ENCODE measurements at places on chromosomes 16 and 17.

DNA sequence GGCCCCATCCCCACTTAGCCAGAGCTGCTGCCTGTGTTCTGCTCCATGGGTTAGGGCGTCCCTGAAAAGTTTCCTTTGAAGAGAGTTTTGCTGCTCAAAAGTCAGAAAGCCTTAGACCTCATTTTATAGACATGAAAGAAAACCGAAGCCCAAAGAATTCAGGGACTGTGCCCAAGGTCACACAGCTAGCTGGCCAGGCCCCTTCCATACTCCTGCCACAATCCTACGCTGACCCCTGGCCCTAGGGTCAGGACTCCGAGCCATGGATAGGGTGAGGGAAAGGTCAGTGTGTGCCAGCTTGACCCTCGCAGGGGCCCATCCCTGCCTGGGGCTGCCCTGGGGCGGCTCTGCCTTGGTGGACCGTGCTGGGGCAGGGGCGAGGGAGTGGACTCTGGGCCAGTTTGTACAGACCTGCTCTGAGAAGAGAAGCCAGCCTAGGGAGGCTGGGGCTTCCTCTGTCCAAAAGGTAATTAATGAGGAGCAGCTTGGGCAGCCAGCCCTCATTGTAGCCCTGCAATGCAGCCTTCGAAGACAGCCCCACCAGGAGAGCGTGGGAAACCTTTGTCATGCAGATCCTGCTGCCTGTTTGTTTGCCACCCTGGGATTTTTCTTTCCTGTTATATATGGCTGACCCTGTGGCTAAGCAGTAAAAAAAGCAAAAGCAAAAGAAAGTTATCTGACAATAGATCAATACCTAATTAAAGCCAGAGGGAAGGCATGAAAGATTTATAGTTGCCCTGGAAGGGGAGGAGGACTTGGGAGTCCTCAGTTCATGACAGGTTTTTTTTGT lies 37.4 kb downstream of the RHBDL3 start:
- DNase-seq: no peak

DNA sequence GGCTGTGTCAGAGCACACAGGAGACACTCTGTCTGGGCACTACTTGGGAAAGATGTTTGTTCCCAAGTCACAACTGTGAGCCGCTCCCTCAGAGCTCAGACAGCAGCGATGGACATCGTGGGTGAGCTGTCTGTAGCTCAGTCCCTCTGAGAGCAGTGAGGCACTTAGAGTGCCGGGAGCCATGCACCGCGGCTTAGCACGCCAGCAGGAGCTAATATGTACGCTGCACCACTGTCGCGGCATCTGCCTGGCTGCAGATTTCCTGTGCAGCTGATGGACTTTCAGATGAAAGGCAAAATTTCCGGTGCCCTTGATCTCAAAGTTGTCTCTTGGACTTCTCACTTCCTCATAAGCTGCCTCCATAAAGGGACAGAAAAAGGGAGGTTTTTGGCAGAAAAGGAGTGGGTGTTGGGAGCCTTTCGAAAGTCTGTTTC lies 92.8 kb upstream of the ZNF469 start:
- DNase-seq: no peak

GRCh38 chr16:74034200-74034599 lies 262.4 kb upstream of the PSMD7 start:
- no peak for DNase-seq

DNA sequence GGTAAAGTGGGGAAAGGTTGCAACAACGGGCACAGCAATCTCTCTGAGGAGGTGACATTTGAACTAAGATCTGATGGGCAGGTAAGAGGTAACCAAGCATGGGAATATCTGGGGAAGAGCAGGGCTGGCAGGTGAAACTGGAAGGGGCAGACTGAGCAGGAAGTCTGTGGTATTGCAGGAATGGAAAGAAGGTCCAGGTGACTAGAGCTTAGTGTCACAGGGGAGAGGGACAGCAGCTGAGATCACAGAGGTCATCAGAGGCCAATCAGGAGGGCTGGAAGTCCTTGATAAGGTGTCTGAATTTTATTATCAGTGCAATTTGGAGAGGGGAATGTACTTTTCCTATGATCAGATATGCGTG lies 73.3 kb upstream of the DHX40 start:
- DNase-seq: no peak

DNA sequence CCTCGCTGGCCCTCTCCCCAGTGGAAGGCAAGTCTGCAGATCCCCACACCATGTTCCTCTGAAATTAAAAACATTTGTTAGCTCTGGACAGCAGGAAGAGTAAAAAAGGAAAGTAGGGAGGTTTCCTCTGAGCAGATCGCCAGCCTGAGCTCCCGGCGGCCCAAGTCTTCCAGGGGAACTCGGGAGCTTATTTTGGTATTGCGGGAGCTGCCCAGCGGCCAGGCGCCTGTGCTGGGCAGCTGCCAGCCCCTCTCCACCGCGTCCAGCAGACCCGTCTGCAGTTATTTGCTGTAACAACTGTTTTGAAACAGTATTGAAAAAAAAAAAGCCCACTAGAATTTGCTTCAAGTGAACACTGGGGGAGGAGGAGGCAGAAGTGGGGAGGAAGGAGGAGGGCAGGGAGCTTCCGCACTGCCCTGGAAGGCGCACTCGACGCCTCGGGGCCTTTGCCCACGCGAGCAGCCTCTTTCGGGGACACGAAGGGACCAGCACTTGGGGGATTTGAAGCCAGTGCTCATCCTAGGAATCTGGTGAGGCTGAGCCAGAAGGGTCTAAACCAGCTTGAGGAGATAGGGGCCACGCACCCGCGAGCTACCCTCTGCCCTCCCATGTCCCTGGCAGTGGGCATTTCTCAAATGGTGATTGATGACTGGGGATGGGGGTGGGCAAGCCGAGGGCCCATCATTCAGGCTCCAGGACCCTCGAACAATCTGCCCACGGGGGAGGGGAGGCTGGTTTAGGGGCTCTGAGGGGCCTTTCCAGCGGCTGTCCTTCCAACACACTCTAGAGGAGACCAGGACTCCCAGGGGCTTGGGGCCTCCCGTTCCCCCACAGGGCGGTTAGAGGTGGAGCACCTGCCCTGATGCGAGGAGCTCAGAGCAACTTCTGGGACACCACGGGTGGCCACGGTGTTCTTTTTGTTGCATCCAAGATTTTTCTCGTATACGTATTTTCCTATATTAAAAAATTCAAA lies 3.0 kb upstream of the BAHCC1 start:
- DNase-seq: no peak

DNA sequence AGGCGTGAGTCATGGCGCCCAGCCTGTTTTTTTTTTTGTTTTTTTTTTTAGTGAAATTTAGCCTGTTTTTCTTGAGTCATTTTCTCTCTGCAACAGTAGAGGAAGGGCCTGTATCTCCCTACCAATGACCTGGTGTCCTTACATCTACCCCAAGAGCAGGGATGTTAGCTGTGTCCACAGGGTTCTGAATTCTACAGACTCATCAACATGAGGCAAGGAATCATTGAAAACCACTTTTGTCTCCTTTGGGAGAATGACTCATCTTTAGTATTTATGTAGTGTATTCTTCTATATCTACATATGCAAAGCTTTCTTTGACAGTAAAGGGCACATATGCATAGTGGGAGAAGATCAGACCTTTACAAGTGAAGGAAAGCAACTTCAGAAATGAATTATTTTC lies 105.3 kb downstream of the SPECC1 start:
- no peak for DNase-seq

DNA sequence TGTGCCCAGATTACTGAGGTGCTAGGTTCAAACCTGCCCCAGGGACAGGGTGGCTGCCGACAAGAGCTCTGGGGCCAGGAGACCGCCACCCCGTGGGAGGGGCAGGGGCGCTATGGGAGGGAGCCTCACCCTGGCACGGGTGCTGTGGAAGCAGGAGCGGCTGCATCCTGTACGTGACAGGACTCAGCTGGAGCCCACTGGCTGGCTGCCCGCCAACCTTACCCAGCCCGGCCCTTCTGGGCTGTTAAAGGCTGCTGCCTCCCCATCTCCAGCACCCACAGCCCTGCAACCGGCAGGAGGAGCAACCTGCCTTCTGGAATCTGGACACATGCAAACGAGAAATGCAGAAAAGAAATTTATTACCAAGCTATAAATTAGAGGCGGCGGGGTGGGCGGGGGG lies 11.2 kb downstream of the PAM16 start:
- no peak for DNase-seq

DNA sequence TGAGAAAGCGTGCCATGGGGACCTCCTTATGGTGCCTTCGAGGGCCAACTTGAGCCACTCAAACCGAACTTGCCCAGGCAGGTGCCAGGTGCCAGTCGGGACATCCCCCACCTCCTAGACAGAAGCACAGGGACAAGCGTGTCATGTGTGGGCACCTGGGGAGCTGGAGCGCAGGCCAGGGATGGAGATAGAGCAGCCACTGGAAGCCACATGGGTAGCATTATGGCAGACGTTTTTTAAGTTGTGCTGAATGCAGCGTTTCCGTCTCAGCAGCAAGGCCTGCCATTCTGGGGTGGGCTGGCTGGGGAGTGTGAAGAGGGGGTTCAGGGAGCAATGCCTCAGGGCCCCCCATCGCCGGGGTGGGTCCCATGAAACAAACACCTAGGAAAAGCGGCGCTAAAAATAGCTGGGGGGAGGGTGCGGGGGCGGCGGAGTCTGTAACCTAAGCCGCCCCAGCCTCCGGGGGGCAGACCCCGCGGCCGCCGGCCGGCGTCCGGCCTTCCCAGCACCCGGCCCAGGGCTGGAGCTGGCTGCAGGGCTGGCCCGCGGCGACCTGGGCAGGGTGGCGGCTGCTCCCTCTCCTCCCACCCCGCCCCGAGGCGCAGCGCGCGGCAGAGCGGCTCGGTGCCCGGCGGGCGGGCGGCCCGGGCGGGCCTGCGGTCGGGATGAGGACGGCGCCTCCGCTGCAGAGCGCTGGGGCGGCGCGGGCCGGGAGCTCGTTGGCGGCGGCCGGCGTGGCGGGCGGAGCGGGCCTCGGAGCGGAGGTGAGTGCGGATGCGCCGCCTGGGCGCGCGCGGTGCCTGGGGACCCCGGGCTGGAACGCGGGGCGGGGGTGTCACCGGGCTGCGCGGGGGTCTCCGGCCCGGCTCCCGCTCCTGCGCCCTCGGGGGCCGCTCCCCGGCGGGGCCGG lies at the start of gene ZNF469:
TSS of gene ZNF469 (plus strand) at position 469 of the 910 bp plus-strand sequence. CDS start 44,512 bp downstream, outside the sequence.
- no peak for DNase-seq

DNA sequence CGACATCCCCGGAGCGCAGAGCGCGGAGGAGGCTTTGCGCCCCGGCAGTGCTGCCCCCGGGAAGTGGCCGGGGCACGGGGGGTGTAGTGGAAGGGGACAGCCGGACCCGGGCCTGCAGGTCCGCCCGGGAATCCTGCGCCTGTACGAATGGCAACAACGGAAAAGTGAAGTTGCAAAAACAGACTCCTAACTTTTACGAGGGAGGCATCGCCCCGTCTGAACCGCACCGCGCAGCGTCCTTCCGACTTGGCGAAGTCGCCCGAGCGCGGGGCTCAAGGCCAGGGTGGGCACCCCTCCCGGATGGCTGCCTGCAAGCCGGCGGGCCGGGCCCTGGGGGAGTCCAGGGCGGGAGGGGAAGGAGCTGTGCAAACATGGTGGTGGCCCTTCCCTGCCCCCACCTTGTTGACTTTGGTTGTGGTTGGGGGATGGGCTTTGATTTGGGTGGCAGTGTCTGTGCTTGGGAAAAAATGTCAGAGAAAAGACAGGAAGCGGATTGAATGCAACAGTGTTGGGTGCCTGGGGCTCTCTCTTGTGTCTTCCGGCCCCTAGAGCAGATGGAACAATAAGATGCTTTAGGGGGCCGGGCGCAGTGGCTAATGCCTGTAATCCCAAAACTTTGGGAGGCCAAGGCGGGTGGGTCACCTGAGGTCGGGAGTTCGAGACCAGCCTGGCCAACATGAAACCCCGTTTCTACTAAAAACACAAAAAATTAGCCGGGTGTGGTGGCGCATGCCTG lies 675 bp downstream of the RNF213 start:
- DNase-seq: no peak

DNA sequence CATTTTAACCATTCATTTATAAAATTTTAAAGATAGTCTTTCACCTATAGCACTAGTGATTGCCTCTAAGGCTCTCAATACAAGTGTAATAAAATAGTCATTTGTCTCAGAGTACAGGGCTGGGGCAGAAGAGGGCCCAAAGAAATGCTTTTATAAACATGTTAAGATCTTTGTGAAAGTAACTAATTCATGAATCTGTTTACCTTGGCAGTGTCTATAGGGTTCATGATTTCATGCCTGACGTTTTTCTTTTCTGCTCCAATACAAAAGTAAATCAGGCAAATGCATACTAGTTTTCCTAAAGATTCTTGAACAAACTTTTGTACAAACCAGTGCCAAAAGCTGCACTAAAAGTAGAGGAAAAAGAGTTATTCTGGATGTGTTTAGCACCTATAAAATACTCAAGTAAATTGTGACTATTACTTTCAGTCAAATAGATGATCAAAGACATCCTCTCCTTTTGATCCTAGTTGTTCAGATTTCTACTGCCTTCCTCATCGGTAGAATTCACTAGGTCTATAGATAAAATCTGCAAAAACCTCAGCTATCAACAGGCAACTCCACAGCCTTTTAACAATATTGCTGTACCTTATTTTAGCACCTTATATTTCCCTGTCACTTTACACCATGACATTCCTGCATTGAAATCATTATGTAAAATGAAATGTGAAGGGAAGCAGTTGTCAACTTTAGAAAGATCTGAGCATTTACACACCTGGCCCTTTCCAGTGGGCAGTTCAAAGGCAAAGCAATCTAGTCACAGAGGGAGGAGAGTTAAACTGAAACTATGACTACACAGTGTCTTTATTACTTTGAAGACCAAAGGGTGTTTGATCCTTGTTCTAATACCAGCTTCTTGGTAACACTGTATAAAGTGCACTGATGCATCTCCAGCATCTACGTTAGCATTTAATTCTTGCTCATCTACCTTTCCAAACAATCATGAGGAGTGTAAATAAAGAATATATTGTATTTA lies 100.0 kb upstream of the MED13 start:
- no peak for DNase-seq

DNA sequence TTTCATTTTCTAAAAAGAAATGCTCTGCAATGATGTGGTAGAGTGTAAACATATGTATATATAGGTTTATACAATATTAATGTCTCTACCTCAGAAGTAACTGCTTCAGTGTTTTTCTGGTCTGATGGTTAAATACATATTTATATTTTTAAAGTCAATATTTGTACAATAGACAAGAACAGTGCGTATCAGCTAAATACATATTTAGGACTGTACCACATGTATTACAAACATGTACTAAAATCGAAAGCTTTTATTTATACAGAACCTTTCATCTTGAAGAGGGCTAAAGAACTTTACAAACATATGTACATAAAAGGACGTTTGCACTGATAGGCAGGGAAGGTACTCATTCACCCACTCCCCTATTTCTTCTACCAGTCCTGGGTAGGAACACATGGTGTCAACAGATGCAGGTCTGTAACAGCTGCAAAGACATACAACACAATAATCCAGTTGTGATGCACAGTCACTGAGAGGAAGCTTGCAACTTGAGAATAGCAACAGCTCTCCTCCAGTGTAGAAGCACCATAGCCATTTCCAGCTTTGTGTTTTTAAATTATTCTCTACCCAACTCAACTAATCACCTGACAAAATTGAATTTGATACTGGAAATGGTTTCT lies 206.9 kb upstream of the C17orf78 start:
- DNase-seq: no peak
